ENCODE measurements at places on chromosomes 2 and 18. TPM values are rescaled to one million over a fixed set of nuclear protein-coding genes. Genes with fewer than 3 reads are reported as not detected.

Gene OTX1
- 6.4 TPM for total RNA-seq

Gene L3MBTL4
- 15.2 TPM for total RNA-seq

Gene ZNF513
- 12.6 TPM for total RNA-seq

Gene C18orf54
- 14.3 TPM for total RNA-seq

Gene PHOSPHO2
- total RNA-seq, result 4.6 TPM

Gene POTEJ
- not detected for total RNA-seq

Gene CXCR2
- not detected for total RNA-seq

Gene NEB
- 1.4 TPM for total RNA-seq

Gene CCDC141
- total RNA-seq, result 0.30 TPM

Gene EFHD1
- not detected for total RNA-seq

Gene ADAM23
- total RNA-seq, result not detected

All from Karpas-422 (cell line).